Activated T-cell treated with anti-CD3 and anti-CD28 coated beads for 24 hours (primary cell): ENCODE measurements at places on chromosomes 13 and 19.
A peak's percentile ranks its signal among the peaks of the same experiment; 100 is the strongest.

DNA sequence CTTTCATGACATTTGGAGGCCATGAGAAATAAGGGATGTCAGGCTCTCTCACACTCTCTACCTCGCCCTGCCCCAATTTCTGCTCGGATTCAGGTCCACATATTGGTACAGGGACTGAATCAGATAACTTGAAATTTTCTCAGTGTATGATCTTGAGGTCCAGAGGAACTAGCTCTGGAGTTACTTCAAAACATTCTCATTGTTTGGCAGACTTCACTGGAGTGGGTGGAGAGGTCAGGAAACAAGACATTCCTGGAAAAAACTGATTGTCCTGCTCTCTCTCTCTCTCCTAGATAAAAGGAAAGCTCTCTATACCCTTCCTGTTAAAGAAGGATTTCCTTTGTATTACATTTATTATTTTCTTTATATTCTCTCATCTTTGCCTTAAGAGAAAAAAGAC is 428.1 kb upstream of the DACH1 start:
- no peak for DNase-seq

GRCh38 chr13:99206873-99207272 is 6.2 kb downstream of the UBAC2 start:
- DNase-seq: no peak

DNA sequence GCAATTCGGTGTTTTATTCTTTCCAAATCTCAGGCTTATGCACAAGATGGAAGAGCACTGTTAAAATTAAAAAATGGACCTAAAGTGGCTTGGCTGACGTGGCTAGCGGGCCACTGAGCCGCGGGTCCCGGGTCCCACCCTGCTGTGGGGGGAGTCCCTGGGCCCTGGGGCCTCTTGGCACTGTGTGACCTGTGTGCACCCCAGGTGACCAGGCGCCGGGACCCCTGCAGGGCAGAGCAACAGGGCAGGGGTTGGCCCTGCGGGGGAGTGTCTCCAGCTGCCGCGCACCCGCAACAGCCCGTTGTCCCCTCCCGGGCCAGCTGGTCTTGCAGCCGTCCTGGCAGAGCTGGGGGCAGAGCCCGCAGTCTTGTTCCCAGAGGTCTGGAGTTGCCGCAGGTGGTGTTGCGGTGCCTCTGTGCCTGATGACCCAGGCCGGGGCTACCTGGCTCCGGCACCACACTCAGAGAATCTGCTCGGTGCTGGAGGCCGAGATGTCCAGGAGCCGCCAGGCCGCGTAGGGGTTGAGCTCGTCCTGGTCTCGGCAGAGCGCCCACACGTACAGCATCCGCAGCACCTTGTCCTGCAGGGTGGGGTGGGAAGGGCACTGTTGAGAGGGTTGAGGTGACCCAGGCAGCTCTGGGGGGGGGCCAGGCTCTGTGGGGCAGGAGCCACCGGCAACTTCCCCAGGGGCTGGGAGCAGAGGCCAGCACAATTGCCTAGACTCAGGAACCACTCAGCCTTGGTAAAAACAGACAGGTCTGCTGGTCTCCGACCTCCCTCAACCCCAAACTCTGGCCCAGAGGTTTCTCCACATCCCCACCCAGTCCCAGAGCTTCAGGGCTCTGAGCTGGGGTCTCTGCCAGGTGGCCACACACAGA is 1.0 kb upstream of the CTXN1 start:
- DNase-seq: no peak

GRCh38 chr19:5742051-5742450 is 21.6 kb downstream of the CATSPERD start:
- DNase-seq: no peak

DNA sequence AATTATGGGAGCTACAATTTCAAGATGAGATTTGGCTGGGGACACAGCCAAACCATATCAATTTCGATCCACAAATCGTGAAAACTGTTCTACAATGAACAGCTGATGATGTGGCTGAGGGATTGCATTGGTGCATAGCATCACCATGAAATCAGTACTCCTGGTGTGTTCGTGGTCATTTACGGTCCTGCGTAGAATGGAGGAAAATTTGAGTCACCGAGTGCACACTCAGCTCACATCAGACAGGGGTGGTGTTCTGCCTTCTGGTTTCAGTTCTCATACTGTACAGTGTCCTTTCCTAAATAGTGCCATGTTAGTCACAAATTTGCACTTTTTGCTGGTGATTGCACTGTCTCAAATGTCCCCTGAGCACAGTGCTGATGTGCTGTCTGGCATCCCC is 39.2 kb downstream of the MYH14 start:
- DNase-seq: no peak

DNA sequence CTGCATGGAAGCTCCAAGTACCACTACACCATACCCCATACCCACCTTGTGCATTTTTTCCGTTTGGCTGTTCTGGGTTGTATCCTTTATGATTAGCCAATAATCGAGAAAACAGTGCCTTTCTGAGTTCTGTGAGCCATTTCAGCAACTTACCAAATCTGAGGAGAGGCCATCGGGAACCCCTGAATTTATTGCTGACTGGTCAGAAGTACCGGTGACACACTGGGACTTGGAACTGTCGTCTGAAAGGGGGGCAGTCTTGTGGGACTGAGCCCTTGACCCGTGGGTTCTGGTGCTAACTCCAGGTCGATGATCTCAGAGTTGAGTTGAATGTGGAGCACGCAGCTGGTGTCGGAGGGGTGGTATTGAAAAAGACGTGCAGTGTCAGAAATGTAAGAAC is 15.0 kb downstream of the UPF3A start:
- DNase-seq: no peak

- no peak for DNase-seq
Observed at GRCh38 chr13:108313382-108313781, 43.9 kb downstream of the TNFSF13B start.

- DNase-seq: no peak
Observed at GRCh38 chr13:33472446-33472845, 186.9 kb upstream of the STARD13 start.

DNA sequence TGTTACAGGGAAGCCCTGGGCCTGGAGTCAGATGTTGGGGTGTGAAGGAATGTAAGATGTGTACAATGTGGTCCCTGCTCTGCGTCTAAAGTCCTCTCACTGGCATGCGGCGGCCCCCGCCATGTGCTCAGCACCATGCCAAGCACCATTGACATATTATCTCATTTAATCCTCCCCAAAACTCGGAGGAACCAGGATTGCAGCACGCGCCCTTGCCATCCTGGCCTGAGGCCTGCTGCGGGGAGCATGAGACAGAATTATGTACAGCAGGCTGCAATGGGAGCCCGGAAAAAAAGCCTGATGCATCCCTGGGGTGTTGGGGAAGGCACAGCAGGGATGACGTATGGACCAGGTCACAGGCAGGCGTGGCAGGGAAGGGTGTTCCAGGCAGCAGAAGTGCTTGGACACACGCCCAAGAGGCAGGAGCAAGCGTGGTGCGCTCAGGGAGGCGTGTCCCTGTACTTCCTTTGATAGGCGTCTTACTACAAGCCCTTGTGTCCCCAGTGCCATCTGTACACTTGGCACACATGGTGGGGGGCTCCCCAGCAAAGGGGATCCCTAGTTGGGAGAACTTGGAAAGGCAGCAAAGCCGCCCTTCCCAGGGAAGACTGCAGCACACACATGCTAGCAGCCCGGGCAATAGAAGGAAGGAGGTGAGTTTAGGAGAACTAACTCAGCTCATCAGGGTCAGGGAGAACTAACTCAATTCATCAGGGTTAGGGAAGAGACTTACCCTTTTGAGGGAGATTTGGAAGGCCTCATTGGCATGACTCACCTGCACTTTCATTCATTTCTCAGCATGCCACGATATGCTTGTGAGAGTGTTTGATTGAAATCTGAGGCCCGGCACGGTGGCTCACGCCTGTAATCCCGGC is 3.4 kb downstream of the EVI5L start:
- no peak for DNase-seq

DNA sequence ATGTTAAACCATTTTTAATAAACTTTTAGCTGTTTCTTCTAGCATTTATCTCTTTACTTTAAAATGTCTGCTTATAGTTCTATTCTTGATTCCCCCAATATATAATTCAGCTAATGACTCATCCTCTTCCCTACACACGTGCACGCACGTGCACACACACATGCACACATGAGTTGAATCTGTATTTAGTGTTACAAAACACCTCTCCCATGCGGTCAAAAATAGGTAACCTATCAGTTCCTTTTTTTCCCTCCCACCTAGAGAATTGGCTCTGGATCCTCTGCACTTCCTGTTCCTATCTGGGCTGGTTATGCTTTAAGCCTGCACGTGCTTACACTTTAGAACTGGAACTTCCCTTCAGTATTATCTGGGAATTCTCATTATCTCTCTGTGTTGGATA is 144.1 kb downstream of the PAN3 start:
- no peak for DNase-seq

DNA sequence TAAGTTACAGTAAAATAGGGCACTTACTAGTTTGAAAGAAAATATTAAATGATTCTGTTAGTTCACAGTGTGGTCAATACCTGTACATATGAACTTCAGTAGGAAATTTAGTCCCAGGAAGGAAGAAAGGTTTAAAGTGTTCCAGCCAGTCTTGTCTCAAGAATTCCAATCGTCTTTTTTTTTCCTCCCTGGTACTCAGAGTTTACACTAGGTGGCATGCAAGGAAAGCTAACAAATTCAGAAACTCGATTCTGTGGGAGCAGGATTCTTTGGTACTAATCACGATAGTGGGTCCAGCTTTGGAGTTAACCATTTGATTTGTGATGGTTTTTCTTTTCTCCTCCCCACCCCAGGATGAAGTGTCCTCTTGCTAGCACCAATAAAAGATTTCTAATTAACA is 43.6 kb downstream of the POLR1D start:
- DNase-seq: no peak

DNA sequence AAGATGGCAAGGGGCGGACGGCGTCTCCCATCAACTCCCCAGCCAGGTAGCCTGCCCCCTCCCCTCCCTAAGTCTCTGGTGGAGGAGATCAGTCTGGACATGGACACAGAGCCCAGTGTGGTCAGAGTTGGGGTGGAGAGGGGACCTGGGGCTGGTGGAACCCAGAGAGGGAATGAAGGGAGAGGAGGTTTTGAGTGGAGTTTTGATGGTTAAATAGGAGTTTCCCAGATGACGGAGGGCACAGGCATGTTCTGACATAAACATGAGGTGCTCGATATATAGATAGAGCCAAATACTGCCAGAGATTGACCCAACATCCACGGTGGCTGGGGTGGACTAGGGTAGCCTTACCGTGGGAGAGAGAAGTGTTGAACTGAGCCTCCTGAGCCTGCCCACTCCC is 14.1 kb downstream of the FSD1 start:
- no peak for DNase-seq

GRCh38 chr19:28508666-28509065 is 704.3 kb downstream of the UQCRFS1 start:
- DNase-seq: no peak

- DNase-seq: no peak
Observed at GRCh38 chr19:48170817-48171347, 402 bp downstream of the ZSWIM9 start.

DNA sequence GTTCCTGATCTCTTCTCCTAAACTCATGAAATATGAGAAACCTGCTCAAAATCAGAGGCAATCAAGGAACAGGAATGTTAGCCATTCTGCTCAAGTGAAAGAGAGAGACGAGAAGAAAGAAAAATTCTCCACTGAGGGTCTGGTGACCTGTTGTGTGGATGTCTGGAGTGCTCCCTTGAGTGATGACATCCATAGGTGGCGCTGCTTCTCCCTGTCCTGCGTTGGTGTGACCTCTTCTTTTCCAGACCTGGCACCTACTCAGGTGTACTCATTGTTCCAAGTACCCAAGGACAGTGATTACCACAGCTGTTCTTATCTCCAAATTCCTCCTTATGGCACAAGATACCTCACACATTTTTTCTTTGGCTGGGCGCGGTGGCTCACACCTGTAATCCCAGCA is 4.0 kb downstream of the ZNF223 start:
- no peak for DNase-seq

DNA sequence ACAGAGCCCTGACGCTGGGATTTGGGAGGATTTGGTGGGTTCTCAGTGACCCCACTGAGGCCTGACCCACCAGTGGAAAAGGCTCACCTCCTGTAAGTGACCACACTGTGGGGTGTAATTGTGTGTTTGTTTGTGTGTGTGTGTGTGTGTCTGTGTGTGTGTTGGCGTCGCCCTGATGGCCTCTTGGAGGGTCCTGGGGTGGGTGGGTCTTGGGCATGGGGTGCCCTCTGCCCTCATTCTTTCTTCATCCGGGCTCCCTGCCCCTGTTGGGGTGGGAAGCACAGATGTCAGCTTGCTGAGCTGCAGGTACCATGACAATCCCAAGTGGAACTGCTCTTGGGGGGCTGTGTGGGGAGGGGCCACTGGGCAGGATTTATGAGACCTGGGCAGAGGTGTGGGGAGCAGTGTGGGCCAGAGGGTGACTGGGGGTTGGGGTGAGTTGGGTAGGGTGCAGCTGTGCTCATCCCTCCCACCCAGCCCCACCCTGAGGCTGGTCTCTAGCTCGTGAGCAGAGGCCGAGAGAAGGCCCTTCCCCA is 22.8 kb downstream of the WTIP start:
- no peak for DNase-seq

GRCh38 chr19:45186509-45187334 is 8.1 kb downstream of the BLOC1S3 start:
- DNase-seq: no peak

- DNase-seq: no peak
Observed at GRCh38 chr13:19185865-19186645, 4.4 kb upstream of the TUBA3C start.

DNA sequence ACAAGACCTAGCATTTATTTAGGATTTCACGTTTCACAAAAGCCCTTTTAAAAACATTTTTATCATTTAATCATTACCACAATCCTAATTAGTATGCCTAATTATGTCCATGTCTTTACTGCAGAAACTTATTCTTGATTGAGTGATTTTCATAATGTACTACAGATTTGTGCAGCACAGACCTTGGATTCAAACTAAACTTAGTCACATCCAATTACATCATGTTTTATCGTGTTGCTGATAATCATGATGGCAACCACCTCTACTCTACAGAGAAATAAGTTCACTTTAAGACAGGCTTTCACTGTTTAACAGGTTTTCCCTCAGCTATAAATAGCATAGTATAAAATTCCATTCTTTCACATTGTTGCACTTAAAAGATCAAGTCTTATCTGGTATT is 240.9 kb upstream of the RFC3 start:
- no peak for DNase-seq

DNA sequence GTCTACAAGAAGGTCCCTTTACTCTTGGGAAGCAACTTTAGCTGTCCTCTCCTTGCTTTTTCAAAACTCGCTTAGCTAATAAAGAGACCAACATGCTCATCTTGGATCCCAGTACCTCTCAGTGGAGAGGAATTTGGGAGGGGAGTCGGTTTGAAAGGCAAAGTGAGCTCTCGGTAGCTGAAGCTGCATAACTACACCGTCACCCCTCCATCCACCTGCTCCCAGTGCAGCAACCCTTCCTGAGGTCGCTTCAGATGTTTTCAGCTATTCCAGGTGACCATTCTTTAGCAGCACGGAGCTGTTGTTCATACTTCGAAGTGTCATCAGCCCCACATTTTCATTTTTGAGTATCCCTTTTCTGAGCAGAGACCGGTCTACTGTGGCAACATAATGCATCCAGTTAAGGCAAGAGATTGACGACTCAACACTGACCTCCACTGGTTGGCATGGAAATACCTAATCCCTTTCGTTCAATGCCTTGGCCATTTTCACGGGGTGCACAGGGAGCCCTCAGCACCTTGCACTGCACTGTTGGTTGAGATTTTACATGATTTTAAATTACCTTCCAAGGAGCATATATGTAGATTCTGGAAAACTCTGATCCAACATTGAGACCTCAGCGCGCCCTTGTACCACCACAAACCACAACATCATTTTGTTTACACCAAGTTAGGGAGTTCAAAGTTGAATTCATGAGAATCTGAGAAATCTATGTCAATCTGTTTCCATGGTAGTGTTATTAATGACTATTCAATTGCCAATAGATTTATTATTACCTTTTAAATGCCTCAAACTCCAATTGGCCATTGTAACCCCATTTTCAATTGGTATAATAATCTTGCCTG is 42.2 kb downstream of the DLEU7 start:
- DNase-seq: peak; percentile 58
